ENCODE measurements at places on chromosomes 2 and 18.

- no peak for DNase-seq
Observed at GRCh38 chr2:21715887-21716286, 592.1 kb downstream of the TDRD15 start.

DNA sequence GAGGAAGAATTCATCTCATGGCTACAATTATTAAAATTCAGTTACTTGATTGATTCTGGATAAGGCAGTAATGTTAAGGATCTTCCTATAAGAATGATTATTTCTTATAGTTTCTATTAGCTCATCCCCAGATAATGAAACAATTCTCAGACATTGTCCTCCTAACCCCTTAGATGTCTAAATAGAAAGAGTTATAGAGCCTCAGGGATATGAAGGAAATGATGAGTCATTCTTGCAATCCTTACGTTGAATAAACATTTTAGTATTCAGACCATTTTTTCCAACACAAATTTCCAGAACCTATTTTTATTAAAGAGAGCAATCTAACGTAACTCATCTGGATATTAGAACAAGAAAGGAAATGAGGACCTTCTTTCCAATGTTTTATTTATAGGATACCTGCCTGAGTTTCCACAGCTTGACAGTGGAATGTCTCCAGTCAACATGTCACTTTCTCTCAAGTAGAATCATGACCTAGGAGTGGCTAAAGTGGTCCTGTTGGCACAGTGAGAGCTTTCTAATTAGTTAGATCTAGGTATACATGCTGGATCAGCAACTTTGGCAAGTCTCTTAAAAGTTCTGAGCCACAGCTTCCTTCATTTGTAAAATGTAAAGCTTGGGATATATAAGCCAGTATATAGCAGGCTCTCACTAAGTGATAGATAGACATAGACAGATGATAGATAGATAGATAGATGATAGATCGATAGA lies 88.0 kb upstream of the RAB27B start:
- no peak for DNase-seq

DNA sequence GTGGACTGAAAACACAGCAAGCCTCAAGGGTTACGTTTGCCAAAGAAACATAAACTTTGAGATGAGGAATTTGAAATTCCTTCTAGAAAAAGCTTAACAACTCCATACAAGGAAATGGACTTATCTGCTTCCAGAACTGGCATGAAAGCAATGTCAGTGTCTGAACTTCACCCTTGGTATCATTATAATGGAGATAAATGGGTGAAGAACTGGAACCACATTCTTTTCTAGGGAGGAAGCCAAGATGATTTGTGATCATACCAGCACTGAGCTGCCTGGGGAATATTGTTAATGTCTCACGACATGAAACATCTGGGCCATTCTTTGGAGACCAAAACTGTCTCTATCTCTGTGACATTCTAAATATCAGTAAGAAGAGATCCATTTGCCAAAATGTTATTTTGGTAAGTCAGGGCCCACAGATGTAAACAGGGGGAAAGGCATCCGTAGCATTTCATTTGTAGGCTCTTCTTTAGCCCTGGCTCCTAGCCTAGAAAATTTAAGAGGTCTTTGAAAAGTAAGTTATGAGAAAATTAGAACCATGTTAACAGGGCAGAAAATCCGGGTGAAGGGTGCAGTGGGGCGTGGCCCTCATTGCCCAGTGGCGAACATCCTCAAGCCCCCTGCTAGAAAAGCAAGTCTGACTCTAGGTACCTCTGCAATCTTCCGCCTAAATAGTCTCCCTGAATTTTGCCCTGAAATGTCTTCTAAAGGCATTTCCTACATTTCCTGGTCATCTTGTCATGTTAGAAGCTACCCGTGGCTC lies 295.3 kb upstream of the EPAS1 start:
- no peak for DNase-seq

DNA sequence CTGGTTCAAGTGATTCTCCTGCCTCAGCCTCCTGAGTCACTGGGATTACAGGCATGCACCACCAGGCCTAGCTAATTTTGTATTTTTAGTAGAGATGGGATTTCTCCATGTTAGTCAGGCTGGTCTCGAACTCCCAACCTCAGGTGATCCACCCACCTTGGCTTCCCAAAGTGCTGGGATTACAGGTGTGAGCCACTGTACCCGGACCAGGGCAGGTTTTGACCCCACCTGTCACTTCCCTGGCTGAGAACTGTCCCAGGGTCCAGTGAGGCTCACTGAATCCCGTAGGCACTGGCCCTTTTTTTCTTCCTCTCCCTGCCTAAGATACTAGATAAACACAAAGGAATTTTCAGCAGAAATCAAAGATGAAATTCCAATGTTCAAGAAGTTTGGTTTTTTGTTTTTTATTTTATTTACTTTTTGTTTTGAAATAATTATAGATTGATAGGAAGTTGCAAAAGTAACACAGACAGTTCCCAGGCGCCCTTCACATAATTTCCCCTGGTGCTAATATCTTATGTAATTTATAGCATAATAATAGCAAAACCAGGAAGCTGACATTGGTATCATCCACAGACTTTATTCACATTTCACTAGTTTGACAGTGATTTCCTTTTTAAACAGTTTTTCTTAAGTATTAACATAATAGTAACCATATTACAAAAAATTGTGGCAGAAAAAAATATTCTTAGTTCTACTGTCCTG lies 52.4 kb upstream of the B3GNT7 start:
- DNase-seq: no peak

DNA sequence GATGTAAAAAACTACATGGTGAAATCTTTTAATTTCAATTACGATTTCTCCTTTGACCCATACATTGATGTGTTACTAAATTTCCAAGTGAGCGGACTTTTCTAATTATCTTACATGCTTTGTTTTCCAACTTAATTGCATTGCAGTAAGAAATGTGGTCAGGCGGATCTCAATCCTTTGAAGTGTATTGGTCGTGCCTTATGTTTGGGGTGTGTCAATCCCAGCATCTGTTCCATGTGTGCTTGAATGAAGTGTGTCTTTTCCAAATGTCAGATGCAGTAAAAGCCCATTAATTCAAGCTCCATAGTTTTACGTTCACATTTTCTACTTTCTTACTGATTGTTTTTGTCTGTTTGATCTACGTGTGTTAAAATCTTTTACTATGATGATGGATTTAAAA lies 113.1 kb downstream of the UXS1 start:
- DNase-seq: no peak
